Fibroblast of skin of right quadriceps (primary cell): ENCODE measurements at places on chromosomes 7 and 10.
A peak's percentile ranks its signal among the peaks of the same experiment; 100 is the strongest.

DNA sequence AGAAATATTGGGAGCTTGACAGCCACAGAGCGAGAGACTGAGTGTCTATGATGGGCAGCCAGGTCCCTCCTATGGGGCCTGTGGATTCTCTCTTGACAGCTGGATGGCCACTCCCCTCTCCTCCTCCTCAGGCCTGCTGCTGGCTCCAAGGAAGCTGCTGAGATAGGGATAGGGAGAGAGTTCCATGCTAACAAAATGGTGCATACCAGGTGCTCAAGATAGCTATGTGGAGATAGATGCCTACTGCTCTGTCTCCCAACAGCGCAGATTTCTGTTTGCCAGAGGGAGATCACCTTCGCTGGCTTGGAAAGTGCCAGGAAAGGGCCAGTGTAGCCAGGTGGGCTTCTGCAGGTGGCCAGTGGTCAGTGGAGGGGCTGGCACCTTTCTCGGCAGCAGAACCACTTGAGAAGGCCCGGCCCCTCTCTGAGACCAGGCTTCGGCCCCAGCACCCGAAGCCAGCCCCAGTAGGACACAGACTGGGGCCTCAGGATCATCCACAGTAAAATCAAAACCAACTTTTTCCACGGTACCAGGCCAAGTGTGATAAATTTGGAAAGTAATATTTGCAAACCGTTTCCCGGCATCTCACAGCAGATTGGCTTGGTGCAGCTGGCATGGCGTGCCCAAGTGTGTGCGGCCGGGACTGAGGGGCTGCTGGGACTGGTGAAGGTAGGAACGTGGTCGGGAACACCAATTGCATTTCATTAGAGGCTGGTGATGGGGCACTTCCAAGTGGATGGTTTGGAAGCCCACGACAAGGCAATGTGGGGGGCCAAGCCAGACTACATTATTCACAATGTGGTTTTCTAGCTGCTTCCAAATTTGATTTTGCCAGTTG, 139.6 kb downstream of the PTPN20 start:
- no peak for DNase-seq

- no peak for DNase-seq
Observed at GRCh38 chr10:43221419-43222209, 45.3 kb downstream of the RASGEF1A start.

DNA sequence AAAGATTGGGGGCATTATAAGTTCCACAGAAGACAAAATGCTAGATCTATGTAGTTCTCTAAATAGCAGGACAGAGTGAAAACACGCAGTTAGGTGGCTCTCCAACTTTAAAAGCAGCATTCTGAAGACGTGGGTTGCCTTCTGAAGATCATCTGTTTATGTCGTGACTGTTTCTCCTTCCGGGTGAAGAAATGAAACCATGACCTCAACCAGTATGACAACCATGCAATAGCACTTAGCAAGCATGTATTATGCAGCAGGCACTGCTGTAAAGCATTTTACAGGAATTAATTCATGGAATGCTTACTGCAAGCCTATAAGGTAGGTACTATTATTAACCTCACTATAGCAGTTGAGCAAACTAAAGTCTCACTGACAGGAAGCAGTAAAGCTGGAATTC, 125.2 kb downstream of the SLC25A13 start:
- DNase-seq: no peak

DNA sequence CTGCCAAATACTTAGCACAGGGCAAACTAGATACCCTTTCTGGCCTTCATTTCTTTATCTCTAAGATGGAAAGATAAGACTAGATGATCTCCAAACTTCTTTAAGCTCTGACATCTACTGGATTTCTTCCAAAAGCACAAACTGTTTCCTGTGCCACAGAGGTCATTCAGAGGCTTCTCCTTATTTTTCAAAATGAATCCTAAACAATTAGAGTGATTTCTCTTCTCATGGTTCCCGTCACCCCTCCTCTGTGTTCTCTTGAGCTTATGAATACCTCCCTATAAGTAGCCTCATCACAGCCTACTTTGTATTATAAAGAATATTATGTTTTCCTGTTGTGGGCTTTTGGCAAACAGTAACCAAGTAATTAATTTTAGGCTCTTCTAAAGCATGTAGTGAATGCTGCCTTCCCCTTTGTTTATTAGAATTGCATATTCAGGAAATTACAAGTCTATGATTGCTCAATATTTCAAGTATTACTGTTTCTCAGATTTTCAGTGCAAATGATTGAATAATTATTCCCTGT, 179.5 kb downstream of the REEP3 start:
- DNase-seq: peak; percentile 65

DNA sequence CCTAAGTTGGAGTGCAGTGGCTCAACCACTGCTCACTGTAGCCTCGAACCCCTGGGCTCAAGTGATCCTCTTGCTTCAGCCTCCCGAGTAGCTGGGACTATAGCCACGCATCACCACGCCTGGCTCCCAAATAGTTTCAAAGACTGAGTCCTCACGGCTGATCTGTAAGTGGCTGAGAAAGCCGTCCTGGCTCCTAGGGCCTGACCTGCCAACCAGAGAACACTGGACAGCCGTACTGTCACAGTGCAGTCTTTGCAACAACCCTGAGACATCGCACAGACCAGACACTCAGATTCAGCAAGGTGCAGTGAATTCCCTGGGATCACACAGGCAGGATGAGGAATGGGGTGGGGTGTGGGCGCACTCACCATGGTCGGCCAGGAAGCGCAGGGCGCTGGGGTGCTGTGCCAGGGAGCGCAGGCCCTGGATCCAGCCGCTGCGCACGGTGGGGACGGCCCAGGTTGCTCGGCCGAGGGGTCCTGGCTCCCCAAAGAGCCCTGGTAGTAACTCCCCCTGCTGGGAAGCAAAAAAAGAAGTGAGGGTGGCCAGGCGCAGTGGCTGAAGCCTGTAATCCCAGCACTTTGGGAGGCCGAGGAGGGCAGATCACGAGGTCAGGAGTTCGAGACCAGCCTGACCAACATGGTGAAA, 10.7 kb downstream of the BRAT1 start:
- DNase-seq: no peak

GRCh38 chr7:46696741-46697140, 775.7 kb upstream of the IGFBP3 start:
- DNase-seq: no peak

- DNase-seq: no peak
Observed at GRCh38 chr7:48505051-48505450, 333.8 kb downstream of the ABCA13 start.

GRCh38 chr10:14605231-14605925, 169.3 kb downstream of the FAM107B start:
- DNase-seq: peak; percentile 45

GRCh38 chr10:51368943-51369342, 294.7 kb downstream of the PRKG1 start:
- no peak for DNase-seq

GRCh38 chr10:62632071-62632809, 172.3 kb upstream of the ADO start:
- DNase-seq: no peak

DNA sequence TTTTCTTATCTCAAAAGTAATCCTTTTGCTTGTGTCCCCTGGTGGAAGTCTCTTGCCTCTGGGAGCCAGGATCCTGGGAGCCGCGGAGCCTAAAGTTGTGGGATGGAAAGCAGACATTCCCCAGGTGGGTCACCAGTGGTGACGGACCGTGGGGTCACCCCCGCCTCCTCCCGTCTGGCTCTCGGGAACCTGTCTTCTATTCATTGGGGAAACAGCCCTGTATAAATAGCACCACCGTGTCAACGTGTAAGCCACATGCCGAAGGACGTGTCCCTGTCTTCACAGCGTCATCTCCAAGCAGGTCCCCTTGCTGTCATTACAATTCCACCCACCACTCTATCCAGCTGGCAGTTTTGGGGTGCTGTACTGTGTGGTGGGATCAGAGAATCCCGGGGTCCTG, 87.5 kb downstream of the ELFN1 start:
- DNase-seq: no peak

DNA sequence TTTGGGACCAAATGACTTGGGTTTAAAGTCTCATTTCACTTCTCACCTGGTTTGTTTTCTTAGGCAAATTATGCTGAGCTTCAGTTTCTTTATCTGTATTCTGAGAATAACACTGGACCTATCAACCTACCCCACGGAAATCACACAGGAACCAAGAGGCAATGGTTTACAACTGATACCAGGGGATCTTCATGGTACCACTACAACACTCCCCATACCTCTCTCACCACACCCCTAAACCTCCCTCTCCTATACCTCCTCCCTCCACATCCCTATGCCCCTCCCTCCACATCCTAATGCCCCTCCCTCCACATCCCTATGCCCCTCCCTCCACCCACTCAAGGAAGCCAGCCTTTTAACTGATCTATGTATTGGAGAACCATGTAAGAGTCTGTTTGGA, 9.9 kb downstream of the FAM204A start:
- DNase-seq: no peak

DNA sequence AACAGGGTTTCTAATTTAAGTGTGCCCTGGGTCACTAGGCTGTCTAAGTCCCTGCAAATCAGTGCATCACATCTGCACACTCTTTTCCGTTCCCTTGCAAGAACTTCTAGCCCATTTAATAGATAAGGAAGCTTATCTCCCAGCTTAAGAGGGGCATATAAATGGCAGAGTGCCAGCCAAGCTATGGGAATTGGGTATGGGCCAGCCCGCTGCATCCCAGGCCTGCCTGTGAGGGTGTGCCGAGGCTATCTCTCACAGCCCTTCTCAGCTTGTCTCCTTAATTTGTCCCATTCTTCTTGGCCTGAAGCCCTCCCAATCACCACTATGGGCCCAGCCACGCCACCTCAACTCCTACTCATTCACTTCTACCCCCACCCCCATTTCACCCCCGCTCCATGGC, 14.7 kb downstream of the AQP1 start:
- no peak for DNase-seq

- DNase-seq: peak; percentile 20
Observed at GRCh38 chr10:132793871-132794849, 8.2 kb upstream of the NKX6-2 start.
